Globus pallidus (tissue), 1 donor: ENCODE measurements at places on chromosomes 5 and 9.

- no peak for DNase-seq
These were observed 31.2 kb upstream of the CLPTM1L start for GRCh38 chr5:1375871-1376810.

DNA sequence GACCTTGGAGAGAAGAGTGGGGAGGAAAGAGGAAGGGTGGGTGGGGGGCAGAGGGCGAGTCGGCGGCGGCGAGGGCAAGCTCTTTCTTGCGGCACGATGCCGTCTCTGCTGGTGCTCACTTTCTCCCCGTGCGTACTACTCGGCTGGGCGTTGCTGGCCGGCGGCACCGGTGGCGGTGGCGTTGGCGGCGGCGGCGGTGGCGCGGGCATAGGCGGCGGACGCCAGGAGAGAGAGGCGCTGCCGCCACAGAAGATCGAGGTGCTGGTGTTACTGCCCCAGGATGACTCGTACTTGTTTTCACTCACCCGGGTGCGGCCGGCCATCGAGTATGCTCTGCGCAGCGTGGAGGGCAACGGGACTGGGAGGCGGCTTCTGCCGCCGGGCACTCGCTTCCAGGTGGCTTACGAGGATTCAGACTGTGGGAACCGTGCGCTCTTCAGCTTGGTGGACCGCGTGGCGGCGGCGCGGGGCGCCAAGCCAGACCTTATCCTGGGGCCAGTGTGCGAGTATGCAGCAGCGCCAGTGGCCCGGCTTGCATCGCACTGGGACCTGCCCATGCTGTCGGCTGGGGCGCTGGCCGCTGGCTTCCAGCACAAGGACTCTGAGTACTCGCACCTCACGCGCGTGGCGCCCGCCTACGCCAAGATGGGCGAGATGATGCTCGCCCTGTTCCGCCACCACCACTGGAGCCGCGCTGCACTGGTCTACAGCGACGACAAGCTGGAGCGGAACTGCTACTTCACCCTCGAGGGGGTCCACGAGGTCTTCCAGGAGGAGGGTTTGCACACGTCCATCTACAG is 760 bp downstream of the NPR3 start:
- DNase-seq, result no peak

- DNase-seq, result no peak
These were observed 7.7 kb upstream of the NKX2-5 start for GRCh38 chr5:173242675-173243121.

DNA sequence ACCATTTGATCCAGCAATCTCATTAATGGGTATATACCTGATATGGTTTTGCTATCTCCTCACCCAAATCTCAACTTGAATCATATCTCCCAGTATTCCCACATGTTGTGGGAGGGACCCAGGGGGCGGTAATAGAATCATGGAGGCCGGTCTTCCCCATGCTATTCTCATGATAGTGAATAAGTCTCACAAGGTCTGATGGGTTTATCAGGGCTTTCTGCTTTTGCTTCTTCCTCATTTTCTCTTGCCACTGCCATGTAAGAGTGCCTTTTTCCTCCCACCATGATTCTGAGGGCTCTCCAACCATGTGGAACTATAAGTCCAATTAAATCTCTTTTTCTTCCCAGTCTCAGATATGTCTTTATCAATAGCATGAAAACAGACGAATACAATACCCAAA is 74.5 kb upstream of the APC start:
- no peak for DNase-seq

GRCh38 chr5:53023969-53024368 is 34.8 kb downstream of the ITGA2 start:
- DNase-seq, result no peak

GRCh38 chr5:132591145-132591544 is 34.4 kb downstream of the RAD50 start:
- DNase-seq, result peak; percentile 5

DNA sequence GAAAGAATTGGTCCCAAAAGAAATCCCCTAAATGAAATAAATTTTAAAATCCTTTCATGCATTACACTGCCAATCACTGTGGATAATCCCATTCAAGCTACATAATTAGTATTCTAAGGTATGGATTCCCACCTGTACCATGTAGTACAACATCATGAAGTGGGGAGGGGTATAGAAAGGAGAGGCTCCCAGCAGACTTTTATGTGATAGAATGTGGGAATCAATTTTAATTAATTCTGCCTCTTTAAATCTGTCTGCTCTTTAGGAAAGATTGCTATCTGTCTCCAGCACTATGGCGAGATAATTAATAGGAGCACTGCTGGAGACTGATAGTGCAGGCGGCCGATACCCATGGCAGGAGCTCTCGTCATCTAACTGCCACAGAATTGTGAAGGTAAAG is 95.4 kb downstream of the CDH12 start:
- no peak for DNase-seq

DNA sequence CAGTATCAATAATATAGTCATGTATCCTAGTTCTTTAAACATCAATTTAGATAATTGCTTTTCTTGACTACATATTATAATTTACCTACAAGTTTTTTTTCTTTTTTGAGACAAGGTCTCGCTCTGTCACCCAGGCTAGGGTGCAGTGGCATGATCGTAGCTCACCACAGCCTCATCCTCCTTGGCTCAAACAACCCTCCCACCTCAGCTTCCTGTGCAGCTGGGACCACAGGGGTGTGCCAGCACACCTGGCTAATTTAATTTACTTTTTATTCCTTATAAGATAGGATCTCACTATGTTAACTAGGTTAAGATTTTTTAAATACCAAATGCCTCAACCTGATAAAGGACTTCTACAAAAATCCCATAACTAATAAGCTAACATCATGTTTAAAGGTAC is 21.1 kb downstream of the UIMC1 start:
- no peak for DNase-seq

GRCh38 chr5:170836226-170836625 is 25.6 kb upstream of the RANBP17 start:
- no peak for DNase-seq

- no peak for DNase-seq
These were observed 107.5 kb downstream of the RGS3 start for GRCh38 chr9:113570749-113571711.

GRCh38 chr5:53257806-53258373 is 148.3 kb upstream of the MOCS2 start:
- no peak for DNase-seq

DNA sequence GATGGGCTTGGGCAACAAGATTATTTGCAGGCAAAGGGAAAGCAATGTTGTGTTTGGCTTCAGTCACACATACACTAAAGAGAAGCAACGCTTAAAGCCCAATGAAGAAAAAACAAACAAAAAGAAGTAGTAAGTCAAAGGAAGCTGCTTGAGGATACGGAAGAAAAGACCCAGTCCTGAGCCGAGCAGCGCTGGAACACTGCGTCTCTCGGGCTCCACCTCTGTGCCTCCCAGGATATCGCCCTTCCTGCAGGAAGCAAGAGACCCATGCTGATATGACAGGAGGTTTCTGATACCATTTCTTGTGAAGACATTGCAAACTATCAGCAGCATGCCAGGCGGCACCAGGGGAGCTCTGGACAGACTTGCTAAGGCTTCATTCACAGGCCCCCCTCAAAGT is 9.9 kb downstream of the GNAQ start:
- DNase-seq, result no peak

GRCh38 chr9:136852664-136853595 is 784 bp downstream of the MAMDC4 start:
- no peak for DNase-seq
